ENCODE measurements at places on chromosomes 6 and 20. TPM values are rescaled to one million over a fixed set of nuclear protein-coding genes. Genes with fewer than 3 reads are reported as not detected.

- DNase-seq: peak; percentile 86
- H3K4me1 ChIP-seq: peaks cover 51% of the 10 kb centered on the region
- peak overlapping the region; percentile 89 for H3K4me3 ChIP-seq
- no peaks in the 10 kb centered on the region for H3K27me3 ChIP-seq
- H3K27ac ChIP-seq: peak overlapping the region; percentile 94
These were observed 576 bp downstream of the MAPK13 start for GRCh38 chr6:36130667-36131510.

- no peak overlapping the region for H3K4me3 ChIP-seq
- H3K27me3 ChIP-seq: no peaks in the 10 kb centered on the region
- H3K4me1 ChIP-seq: peaks cover 51% of the 10 kb centered on the region
- peak overlapping the region; percentile 49 for H3K27ac ChIP-seq
- H3K36me3 ChIP-seq: peaks cover 71% of the 10 kb centered on the region
These were observed 122.4 kb downstream of the NFATC2 start for GRCh38 chr20:51420111-51420510.

- H3K36me3 ChIP-seq: no peaks in the 10 kb centered on the region
- H3K27me3 ChIP-seq: no peaks in the 10 kb centered on the region
- no peak overlapping the region for H3K27ac ChIP-seq
- H3K4me1 ChIP-seq: no peaks in the 10 kb centered on the region
- no peak for DNase-seq
- H3K4me3 ChIP-seq: no peak overlapping the region
These were observed 11.3 kb upstream of the DSN1 start for GRCh38 chr20:36784900-36785299.

DNA sequence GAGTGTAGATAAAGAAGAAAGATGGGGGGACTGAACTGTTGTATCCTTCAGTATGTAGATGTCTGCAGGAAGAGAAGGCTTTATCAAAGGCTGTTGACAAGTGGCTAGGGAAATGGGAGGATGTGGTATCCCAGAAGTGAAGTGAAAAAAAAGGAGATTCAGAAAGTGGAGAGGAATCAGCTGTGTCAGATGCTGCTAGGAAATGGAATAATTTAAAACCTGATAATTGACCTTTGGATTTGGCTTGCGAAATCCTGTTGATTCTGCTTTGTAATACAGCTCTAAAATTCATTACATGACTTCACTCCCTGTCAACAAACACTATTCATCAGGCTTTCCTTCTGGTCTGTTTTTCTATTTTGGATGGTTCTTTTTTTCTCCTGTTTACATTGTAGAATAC, 41.7 kb downstream of the PHF3 start:
- no peak for DNase-seq
- no peak overlapping the region for H3K27ac ChIP-seq
- H3K27me3 ChIP-seq: no peaks in the 10 kb centered on the region
- peaks cover 22% of the 10 kb centered on the region for H3K36me3 ChIP-seq
- H3K4me1 ChIP-seq: peaks cover 8% of the 10 kb centered on the region

The C6orf132 gene
- total RNA-seq: 0.40 TPM

All from activated CD4-positive, alpha-beta T cell treated with anti-CD3 and anti-CD28 coated beads, Interleukin-2, amount 10 ng/mL, durations not matched to agents 24 days and 14 days (primary cell).